ENCODE measurements at places on chromosomes 6 and 20. TPM values are rescaled to one million over a fixed set of nuclear protein-coding genes. Genes with fewer than 3 reads are reported as not detected.
A peak's percentile ranks its signal among the peaks of the same experiment; 100 is the strongest.

CPNE5 gene
- 0.40 TPM for total RNA-seq

CAGE1 gene
- total RNA-seq: 0.13 TPM

TMC2 gene
- not detected for total RNA-seq

- H3K36me3 ChIP-seq: no peaks in the 10 kb centered on the region
- no peak for DNase-seq
- H3K4me1 ChIP-seq: no peaks in the 10 kb centered on the region
Observed at GRCh38 chr6:13848522-13849150, 34.3 kb upstream of the MCUR1 start.

GRCh38 chr6:135909737-135910387 is 58.4 kb downstream of the PDE7B start:
- no peak overlapping the region for H3K4me3 ChIP-seq
- peak; percentile 46 for DNase-seq
- H3K36me3 ChIP-seq: no peaks in the 10 kb centered on the region

- no peaks in the 10 kb centered on the region for H3K27me3 ChIP-seq
- H3K4me1 ChIP-seq: peaks cover 24% of the 10 kb centered on the region
- H3K27ac ChIP-seq: no peak overlapping the region
Observed at GRCh38 chr20:62160876-62161275, 17.3 kb downstream of the SS18L1 start.

PTCRA gene
- not detected for total RNA-seq

DNA sequence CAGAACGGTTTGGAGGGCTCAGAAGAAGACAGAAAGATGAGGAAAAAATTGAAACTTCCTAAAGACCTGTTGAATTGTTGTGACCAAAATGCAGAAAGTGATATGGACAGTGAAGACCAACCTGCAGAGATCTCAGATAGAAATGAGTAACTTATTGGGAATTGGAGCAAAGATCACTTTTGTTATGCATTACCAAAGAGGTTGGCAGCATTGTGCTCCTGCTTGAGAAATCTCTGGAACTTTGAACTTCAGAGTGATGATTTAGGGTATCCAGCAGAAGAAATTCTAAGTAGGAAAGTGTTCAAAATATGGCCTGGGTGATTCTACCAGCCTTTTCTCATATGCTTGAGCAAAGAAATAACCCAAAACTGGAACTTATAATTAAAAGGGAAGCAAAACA is 136.0 kb downstream of the GJA1 start:
- H3K4me1 ChIP-seq: no peaks in the 10 kb centered on the region
- H3K4me3 ChIP-seq: no peak overlapping the region
- no peaks in the 10 kb centered on the region for H3K27me3 ChIP-seq
- H3K27ac ChIP-seq: no peak overlapping the region
- H3K36me3 ChIP-seq: no peaks in the 10 kb centered on the region

- DNase-seq: no peak
- no peaks in the 10 kb centered on the region for H3K36me3 ChIP-seq
- H3K4me3 ChIP-seq: no peak overlapping the region
Observed at GRCh38 chr6:152402791-152403190, 234.4 kb downstream of the SYNE1 start.

- H3K27me3 ChIP-seq: no peaks in the 10 kb centered on the region
- no peaks in the 10 kb centered on the region for H3K36me3 ChIP-seq
- no peak for DNase-seq
- no peaks in the 10 kb centered on the region for H3K4me1 ChIP-seq
- no peak overlapping the region for H3K4me3 ChIP-seq
Observed at GRCh38 chr20:19861147-19861759, 103.2 kb downstream of the RIN2 start.

DNA sequence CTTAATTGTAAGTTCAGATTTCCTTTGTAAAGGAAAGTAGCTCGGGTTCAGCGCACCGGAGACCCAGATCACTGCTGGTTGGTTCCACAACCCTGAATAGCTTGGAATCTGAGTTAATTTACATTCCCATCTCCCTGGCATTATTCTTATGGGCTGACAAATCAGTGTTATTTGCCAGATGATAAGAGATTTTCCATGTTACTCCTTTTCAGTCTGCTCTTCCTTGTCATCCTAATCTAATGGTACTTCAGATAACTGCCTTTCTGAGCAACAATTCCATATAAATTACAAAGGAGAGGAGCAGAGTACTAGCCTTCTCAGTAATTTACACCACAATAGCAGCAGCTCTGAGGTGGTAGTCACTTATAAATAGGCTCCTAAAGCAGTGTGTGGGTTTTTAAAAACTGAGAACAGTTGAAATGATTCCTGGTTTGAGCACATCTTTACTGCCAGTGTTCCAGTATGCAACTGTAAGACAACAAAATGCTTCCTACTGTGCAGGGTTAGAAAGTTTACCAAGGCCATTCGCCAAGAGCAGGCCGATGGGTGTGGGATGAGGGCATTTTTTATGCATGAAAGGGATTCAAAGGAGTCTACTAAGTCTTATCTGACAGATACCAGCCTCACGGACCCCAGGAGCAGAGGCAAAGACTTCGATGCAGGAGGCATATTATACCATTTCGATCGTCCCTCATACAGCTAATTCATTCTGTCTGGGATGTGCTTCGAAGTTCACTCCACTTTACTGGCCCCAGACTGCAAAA is 89.7 kb downstream of the NDUFAF5 start:
- no peak overlapping the region for H3K27ac ChIP-seq
- no peaks in the 10 kb centered on the region for H3K27me3 ChIP-seq
- H3K4me1 ChIP-seq: no peaks in the 10 kb centered on the region
- no peak overlapping the region for H3K4me3 ChIP-seq
- no peak for DNase-seq

DNA sequence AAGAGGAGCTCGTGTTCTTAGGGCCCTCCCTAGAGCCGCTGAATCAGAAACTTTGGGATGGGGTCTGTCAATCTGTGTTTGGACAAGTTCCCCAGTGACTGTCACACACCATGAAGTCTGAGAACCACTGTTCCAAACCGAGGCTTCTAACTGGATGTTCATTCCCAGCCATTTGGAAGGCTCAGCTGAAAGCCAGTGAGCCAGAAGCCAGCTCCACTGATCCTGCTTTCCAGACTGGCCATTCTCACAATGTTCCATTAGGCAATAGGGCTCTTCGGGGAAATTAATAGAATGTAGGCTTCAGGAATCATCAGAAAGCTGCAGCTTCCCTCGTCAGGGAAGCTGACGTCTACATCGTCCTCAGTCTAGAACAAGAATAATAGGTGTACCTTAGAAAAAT is 90.8 kb upstream of the QKI start:
- no peak for DNase-seq
- no peak overlapping the region for H3K27ac ChIP-seq
- no peaks in the 10 kb centered on the region for H3K27me3 ChIP-seq
- no peak overlapping the region for H3K4me3 ChIP-seq
- H3K4me1 ChIP-seq: peaks cover 33% of the 10 kb centered on the region

DNA sequence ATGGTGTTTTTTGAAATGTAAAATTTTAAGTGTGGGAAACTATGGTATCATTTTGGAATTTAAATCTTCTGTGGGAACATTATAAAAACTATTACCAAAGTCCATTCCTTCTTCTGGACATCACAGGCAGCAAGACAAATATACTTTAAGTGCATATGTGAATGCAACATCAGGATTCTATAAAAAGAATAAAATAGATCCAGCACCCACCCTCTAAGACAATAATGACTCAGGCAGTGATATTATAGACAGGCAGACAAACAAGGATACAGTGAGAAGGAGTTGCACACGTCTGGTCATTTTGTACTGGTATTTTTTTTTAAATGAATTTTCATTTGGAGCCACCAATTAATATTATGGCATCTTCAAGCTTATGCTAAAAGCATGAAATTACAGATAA is 21.1 kb upstream of the NEDD9 start:
- no peak for DNase-seq
- peaks cover 35% of the 10 kb centered on the region for H3K4me1 ChIP-seq
- H3K27me3 ChIP-seq: no peaks in the 10 kb centered on the region
- H3K36me3 ChIP-seq: no peaks in the 10 kb centered on the region
- H3K4me3 ChIP-seq: no peak overlapping the region
- H3K27ac ChIP-seq: no peak overlapping the region

Data from PC-9 (cell line).